K562 (cell line): ENCODE measurements at places on chromosomes 2 and 18. TPM values are rescaled to one million over a fixed set of nuclear protein-coding genes. Genes with fewer than 3 reads are reported as not detected.
A peak's percentile ranks its signal among the peaks of the same experiment; 100 is the strongest.

The FAP gene
- total RNA-seq, result not detected in 2 replicates

DNA sequence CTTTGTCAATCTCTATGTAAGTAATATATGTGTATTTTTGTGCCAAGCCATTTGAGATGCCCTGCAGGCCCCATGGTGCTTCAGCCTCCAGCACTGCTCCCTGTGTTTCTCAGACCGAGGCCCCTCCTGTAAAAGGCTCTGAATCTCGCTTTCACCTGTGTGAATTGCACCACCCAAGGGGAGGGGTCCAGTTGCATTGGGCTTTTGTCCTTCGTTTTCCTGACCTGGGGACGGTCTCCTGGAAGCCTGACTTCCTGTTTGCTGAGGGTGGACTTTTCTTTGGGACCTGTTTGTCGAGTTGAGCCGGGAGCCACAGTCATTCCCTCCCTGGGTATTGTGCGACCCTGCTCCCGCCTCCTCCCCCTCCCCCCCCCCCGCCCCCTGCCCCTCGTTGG lies 48.9 kb downstream of the AGAP1 start:
- H3K4me3 ChIP-seq, result no peak overlapping the region
- H3K27me3 ChIP-seq, result no peaks in the 10 kb centered on the region
- no peaks in the 10 kb centered on the region for H3K4me1 ChIP-seq
- DNase-seq, result no peak

DNA sequence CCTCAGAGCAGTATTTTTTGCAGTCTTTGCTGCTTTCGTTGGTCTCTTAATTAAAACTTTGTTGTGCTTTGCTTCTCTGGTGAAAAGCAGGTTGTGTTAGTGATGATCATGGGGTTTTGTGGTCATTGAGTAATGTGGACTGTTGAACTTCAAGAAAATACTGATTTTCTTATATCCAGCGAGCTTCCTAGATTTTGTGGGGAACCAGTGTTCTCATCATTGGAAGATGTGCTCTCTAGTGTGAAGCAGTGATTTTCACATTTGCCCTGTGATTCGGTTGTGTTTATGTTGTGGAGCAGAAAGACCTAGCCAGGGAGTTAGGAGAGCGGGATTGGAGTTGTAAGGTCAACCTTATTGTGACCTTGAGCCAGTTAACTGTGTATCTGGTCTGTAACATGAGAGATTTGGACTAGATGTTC lies 12.4 kb downstream of the ASAP2 start:
- no peak for DNase-seq
- no peaks in the 10 kb centered on the region for H3K4me1 ChIP-seq
- no peaks in the 10 kb centered on the region; the same call in 2 of the 3 replicates for H3K27me3 ChIP-seq
- H3K36me3 ChIP-seq, result no peaks in the 10 kb centered on the region

The HAAO gene
- not detected in 2 replicates for total RNA-seq

- no peak overlapping the region for H3K4me3 ChIP-seq
- H3K36me3 ChIP-seq, result no peaks in the 10 kb centered on the region
- no peak for DNase-seq
- peaks cover 27% of the 10 kb centered on the region for H3K4me1 ChIP-seq
Observed at GRCh38 chr2:112622528-112622849, 23.2 kb upstream of the SLC20A1 start.

DNA sequence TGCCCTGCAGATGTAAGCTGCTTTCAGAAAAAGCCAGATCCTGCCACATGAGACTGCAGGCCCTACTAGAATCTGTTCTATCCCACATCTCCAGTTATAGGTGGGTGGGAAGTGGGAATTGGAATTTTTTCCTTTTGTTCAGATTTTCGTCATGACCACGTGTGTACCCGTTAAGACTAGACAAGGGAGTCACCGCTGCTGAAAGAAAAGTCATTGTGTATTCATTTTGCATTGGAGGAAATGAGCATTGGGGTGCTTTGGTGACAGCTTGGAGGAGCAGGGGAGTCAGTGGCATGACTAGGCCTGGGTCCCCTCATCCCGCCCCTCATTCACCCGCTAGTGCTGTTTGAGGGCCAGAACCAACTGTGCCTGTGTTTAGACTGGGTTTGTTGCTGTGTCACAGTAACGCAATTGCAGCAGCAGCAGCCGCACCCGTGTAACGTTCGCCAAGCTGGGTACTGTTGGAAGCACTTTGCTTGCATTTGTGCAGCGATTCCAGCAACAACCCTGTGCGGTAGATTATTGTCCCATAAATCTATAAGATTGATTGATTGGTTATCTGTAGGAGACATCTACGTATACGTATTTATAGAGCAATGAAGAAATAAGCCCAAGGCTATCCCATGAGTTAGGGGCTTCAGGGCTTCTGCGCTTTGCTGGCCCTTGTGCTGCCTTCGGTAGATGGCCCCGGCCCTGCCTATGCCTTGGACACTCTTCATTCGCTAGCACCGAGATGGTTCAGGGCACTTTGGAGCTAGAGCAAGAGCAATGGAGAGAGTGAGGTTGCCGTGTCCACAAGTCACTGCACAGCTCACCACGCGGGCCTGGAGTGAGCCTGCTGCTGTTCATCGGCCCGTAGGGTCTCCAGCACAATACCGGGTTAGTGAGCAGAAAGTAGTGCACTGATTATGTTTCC lies 194.9 kb downstream of the AGAP1 start:
- H3K27ac ChIP-seq, result no peak overlapping the region
- no peaks in the 10 kb centered on the region for H3K27me3 ChIP-seq
- peaks cover 9% of the 10 kb centered on the region for H3K4me1 ChIP-seq

DNA sequence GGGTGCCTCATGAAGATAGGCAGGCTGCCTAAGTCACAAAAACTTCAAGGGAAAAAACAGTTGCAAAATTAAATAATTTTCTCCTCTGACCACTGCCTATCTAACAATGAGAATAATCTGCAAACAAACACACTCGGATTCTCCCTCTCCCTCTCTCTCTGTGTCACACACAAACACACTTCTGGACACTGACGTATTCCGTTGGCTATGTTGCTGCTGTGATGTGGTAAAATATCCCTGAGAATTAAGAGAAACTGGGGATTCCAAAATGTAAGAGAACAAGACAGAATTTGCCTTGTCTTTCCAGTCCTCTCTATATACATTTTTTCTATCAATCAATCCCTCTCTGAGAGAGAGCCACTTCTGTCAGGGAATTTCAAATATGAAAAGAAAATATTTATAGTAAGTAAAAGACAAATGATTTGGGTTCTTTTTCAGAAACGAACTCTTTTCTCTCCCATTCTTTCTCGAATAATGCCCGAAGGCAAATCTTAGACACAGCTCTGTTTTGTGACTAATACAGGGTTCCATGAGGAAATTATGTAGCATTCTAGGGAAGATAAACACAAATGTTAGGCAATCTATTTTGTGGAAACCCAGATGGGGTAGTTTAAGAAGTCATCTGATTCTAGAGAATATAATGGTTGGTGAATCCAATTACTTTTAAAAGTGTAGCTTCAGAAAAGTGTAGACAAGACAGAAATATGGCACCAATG lies 310.3 kb upstream of the CYP26B1 start:
- no peak overlapping the region for H3K27ac ChIP-seq
- H3K27me3 ChIP-seq, result no peaks in the 10 kb centered on the region
- H3K36me3 ChIP-seq, result no peaks in the 10 kb centered on the region

DNA sequence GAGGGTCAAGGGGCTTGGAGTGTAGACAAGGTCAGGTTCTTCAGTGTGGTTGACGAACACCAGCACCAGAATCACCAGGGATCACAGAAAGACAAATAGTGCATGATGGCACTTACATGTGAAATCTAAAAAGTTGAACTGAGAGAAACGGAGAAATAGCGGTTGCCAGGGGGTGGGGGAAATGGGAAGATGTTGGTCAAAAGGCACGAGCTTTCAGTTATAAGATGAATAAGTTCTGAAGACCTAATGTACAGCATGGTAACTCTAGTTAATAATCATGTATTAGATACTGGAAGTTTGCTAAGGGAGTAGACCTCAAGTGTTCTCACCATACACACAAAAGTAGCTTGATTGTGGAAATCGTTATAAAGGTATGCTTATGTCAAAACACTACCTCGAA lies 43.7 kb upstream of the DARS1 start:
- no peaks in the 10 kb centered on the region for H3K36me3 ChIP-seq
- no peak for DNase-seq
- no peak overlapping the region for H3K4me3 ChIP-seq
- no peak overlapping the region for H3K27ac ChIP-seq
- H3K27me3 ChIP-seq, result peaks cover 24% of the 10 kb centered on the region

- H3K27me3 ChIP-seq, result no peaks in the 10 kb centered on the region
- H3K4me1 ChIP-seq, result peaks cover 8% of the 10 kb centered on the region
- DNase-seq, result no peak
- H3K27ac ChIP-seq, result peak overlapping the region; percentile 13; the same call in 2 of the 3 replicates
- H3K4me3 ChIP-seq, result no peak overlapping the region
Observed at GRCh38 chr2:39375917-39376316, 61.2 kb downstream of the MAP4K3 start.

DNA sequence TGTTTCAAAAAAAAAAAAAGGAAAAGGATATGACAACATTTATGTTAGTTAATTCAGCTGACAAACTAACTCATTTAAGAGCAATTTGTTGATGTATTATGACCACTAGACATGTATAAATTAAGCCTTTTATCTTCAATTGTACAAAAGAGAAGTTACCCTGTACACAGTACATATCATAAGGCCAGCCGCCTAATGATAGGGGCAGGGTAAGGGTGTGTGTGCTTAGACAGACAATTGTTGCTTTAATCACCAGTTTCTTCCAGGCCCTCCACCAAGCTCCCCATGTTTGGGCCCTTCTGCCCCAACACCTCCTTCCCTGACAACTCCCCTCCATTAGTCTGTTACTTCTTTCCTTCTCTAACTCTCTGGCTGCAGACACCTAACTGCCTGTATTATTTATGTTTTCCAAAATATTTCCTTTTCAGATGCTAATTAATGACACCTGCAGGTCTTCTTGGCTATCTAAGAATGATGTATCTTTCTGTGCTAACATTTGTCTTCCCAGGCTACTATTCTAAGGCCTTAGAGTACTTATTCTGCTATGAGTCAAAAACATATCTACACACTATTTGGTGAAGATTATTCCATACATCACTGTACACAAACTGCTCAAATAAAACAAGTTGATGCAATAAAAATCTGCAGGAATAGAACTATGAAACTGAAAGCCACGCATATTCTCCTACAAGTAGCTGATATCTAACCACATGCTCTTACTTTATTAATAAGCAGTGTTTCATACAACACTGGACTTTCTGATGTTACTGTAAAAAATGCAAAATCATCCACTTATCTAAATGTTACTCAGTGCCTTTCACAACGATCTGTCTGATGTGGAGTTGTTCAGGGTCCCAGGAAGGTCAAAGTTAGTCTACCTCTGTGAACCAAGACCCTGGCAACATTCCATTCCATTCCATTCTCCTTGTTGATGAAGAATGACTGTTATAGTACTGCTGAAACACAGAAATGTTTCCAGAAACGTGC lies 26.4 kb downstream of the TMEM131 start:
- H3K4me1 ChIP-seq, result peaks cover 31% of the 10 kb centered on the region; the same call in 2 of the 3 replicates
- H3K36me3 ChIP-seq, result no peaks in the 10 kb centered on the region
- no peaks in the 10 kb centered on the region for H3K27me3 ChIP-seq
- DNase-seq, result no peak

DNA sequence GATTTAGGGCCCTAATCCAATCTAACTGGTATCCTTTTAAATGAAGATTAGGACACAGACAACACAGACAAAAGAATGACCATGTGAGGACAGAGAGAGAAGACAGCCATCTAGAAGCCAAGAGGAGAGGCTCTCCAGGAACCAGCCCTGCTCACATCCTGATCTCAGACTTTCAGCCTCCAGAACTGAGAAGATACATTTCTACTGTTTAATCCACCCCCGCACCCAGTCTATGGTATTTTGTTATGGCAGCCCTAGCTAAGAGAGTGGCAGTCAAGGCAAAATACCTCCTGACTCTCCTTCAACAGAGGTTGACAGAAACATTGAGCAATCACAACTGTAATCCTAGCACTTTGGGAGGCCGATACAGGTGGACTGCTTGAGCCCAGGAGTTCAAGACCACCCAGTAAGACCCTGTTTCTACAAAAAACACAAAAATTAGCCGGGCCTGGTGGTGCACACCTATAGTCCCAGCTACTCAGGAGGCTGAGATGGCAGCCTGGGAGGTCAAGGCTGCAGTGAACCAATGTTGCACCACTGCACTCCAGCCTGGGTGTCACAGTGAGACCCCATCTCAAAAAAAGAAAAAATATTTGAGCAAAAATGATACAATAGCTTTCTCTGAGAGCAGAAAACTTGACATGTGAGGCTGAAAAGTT lies 34.7 kb downstream of the WDR33 start:
- no peak overlapping the region for H3K27ac ChIP-seq
- peaks cover 8% of the 10 kb centered on the region; the same call in 1 of the 3 replicates for H3K36me3 ChIP-seq
- peaks cover 4% of the 10 kb centered on the region; the same call in 1 of the 2 replicates for H3K4me1 ChIP-seq
- DNase-seq, result no peak
- H3K4me3 ChIP-seq, result no peak overlapping the region

DNA sequence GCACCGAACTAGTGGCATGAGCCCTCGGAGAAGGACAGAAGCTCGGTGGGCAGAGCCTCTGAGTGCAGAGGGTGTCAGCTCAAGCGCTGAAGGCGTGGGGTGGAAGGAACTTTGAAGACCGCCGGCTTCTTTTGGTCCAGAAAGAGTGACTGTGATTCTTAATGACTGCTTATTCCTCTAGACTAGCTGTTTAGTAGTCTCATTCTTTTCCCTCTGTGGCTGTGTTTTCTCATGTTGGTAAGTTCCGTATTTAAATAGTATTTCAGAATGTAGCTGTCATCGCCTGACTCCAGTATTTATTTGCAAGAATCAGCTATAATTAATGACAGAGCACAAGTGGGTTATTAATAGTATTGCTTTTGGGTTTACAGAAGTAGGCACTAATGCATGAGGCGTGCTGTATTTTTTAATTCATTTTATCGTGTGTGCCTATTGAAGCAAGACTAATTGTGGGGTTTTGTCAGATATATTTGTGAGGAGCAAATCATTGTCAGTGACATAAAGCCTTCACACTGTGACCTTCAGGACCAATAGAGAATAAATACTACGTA lies 80.8 kb upstream of the NFATC1 start:
- no peak overlapping the region for H3K4me3 ChIP-seq
- no peaks in the 10 kb centered on the region for H3K4me1 ChIP-seq
- no peak overlapping the region for H3K27ac ChIP-seq

DNA sequence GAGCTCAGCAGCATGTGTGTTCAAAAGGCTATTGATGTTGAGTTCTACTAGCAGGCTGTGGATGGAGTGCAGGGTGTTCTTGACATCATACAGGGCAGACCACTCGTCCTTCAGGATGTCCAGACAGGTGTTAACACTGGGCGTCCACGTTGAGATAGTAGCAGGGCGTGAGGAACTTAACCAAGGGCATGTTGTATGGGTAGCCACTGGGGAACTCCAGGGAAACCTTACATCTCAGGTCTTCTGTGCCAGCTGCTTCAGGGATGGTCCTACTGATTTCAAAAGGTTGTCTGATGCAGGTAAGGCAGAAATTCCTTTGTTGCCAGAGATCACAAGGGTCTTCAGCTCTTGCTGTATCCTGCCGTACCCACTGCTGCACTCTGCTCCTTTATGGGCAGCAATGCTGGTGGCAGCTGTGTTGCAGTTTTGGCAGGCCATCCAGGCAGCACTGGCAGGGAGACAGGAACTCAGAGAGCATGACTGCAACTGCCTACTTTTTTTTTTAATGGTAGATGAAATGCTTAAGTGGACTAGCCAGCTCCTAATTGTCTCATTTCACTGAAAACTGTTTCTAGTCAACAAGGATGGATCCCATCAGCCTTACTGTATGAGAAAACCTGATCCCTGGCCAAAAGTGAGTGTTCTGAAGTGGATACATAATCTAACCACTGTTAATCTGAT lies 32.4 kb upstream of the RBBP8 start:
- H3K27me3 ChIP-seq, result peaks cover 5% of the 10 kb centered on the region; the same call in 1 of the 2 replicates
- no peak for DNase-seq
- H3K27ac ChIP-seq, result no peak overlapping the region
- no peaks in the 10 kb centered on the region for H3K36me3 ChIP-seq
- no peaks in the 10 kb centered on the region for H3K4me1 ChIP-seq

- H3K4me3 ChIP-seq, result no peak overlapping the region
- DNase-seq, result no peak
- H3K27ac ChIP-seq, result no peak overlapping the region
- H3K27me3 ChIP-seq, result peaks cover 12% of the 10 kb centered on the region; the same call in 1 of the 3 replicates
- peaks cover 4% of the 10 kb centered on the region for H3K4me1 ChIP-seq
- no peaks in the 10 kb centered on the region for H3K36me3 ChIP-seq
Observed at GRCh38 chr2:239040152-239040761, 192.4 kb downstream of the TWIST2 start.
